ENCODE measurements at places on chromosomes 7 and 10.

DNA sequence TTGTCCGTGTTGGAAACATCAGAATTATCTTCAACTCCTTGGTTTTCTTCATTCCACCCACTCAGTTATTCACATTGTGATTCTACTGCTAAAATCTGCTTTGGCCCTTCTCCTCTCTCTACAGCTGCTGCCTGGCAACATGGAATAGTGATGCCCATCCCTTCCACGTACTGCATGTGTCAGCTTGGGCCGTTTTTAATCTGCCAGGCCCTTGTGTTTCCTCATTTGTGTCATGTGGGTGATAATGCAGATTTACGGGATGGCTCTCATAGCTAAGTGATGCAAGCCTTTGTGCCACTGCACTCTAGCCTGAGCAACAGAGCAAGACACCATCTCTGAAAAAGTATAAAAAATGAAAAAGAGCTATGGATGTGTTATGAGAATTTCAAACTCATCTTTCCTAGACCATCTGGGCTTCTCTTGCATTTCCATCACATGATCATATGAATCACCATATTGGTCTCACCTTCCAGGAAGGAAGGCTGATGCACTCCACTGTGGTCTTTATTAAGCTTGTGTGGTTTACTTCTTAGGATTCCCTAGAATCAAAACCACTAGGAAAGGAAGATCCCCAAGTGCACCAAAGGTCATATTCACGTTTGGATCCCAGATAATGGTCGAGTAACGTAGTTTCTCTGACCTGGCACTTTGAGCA is 20.6 kb upstream of the CELF2 start:
- DNase-seq: no peak

DNA sequence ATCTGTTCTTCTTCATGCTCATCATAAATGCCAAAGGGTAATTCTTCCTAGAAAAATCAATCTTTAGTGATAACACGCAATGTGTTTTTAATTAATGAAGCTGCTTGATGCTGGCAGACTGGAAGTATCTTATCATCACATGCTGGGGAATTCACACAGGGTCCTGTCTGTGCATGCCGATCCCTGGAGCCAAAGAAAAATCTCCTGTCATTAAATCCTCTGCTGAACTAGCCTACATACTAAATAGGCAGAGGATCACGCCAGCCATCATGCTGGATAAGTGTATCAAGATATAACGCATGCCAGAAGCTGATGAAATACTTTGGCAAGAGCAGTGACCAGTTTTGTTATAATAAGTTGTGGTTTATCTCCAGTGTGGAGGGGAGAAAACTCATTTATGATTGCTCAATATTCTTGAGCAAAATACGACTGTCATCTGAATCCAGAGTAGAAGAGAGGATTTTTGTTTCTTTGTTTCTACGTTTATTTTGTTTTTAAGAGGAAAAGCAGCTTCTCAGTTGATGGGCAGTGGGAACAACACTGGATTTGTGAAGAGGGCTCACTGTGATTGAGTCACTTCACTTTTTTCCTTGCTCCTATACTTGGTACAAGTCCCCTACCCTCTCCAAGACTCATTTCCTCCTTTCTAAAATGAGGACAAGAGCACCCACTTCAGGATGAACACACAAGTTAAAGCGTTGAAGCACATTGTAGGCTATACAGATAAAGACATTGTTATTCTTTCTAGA is 649.1 kb downstream of the TNS3 start:
- no peak for DNase-seq

GRCh38 chr7:25194036-25194435 is 34.2 kb downstream of the NPVF start:
- no peak for DNase-seq

DNA sequence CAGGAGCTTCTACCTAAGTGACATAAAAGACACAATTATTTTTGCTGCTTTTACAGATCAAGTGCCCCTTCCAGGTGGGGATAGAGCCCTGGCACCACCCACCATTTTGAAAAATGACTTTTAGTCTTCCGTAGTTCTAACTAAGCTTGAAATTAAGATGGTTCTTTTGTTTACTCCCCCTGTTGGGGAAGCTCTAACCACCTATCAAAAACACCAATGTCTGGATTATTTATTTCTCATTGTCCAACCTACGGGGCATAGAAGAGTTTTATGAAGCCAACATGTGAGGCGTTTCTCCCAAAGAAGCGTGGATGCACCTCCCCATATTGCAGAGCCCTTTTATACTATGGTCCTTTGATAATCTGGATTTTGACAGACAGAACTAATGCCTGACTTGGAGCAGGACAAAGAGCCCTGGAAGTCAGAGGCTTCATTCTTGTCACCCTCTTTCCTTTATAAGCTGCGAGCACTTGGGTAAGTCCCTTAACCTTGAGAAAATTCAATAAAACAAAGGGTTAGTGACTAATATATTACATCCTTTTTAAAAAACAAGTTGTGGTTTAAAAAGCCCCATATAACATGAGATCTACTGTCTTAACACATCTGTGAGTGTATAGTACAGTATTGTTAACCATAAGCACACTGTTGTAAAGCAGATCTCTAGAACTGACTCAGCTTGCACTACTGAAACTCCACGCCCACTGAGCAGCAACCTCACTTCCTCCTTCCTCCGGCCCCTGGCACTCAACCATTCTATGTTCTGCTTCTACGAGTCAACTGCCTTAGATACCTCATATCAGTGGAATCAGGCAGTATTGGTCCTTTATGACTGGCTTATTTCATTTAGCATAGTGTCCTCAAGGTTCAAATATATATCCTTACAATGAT is 67.5 kb downstream of the ATXN7L1 start:
- DNase-seq: peak; percentile 69

DNA sequence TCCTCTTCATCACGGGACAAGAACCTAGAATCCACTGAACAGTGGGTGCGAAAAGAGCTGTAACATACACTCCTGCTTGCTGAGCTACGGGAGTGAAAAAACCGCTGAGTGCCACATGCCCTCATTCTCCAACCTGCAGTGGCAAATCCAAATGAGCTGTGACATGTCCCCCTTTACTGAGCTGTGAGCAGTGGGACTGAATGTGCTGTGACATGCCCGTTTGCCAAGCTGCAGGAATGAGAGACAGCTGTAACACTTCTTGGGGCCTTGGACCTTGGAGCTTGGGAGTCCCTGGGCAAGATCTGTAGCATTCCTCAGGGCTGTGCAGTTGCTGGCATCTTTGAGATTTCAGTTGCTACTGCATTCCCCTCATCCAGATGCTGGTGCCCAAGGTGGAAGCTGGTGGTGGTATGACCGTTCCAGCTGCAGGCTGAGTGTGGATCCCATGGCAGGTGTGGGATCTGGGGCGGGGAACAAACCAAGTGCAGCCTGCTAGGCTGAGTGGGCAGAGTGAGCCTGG is 85.0 kb downstream of the TMEM106B start:
- DNase-seq: no peak

GRCh38 chr7:92425311-92425947 is 21.9 kb upstream of the GATAD1 start:
- no peak for DNase-seq

DNA sequence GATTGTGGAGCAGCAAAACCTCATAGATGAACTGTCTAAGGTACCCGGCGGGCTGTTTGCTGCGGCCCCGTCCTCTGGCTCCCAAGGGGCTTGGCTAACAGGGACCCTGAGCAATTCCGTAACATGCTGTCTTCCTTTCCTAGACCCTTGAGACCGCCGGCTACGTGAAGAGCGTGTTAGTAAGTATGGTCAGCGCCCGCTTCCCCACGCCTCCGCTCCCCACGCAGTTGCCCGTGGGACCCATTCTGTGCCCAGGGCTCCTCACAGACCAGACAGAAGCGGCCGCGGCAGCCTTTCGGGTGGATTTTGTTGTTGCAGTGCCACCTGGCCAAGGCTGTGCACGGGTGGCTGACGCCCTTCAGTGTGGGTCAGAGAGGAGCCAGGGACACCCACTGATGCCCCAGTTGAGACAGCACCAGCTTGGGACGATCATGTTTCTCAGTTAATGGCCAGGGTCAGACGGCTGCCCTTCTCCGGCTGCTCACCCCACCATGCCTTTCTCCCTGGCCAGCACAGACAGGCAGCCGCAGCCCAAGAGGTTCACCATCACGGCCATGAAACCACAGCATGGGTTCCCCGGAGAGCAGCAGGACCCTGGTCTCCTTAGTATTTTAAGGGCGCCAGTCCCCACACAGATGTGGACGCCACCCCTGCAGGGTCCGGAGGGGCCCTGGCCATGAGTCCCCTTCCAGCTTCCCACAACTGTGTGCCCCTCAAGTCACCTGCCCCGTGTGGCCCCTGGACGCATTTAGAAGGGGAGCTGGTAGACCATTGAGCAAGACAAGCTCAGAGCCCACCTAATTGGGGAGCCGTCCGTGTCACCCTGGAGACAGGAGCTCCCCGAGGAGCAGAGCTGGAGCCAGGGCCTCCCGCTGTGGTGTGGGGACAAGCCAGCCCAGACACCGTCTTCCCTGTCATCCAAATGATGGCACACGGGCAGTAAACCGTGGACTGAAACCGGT is 49.4 kb upstream of the DPYSL4 start:
- no peak for DNase-seq

- no peak for DNase-seq
Observed at GRCh38 chr7:30531286-30531685, 26.7 kb upstream of the GGCT start.

GRCh38 chr7:73912223-73912622 is 51.3 kb downstream of the TMEM270 start:
- no peak for DNase-seq

- DNase-seq: no peak
Observed at GRCh38 chr10:12165999-12166775, 29.5 kb downstream of the NUDT5 start.

DNA sequence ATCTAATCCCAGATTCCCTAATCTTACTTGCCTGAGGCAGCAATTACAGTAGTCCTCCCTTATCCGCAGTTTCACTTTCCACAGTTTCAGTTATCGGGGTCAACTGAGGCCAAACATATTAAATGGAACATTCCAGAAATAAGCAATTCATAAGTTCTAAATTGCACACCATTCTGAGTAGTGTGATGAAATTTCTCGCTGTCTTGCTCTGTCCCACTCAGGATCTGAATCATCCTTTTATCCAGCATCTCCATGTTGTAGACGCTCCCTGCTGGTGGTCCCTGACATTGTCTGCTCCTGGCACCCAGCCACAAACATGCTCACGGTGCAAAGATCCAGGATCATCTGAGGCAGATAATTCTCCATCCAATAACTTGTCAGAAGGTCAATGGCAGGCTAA is 128.7 kb upstream of the CXCL12 start:
- DNase-seq: no peak

GRCh38 chr7:7479275-7479805 is 56.3 kb downstream of the COL28A1 start:
- no peak for DNase-seq

GRCh38 chr7:138510003-138510402 is 49.9 kb downstream of the TRIM24 start:
- no peak for DNase-seq

- DNase-seq: no peak
Observed at GRCh38 chr7:93923942-93924341, 2.4 kb downstream of the GNG11 start.

DNA sequence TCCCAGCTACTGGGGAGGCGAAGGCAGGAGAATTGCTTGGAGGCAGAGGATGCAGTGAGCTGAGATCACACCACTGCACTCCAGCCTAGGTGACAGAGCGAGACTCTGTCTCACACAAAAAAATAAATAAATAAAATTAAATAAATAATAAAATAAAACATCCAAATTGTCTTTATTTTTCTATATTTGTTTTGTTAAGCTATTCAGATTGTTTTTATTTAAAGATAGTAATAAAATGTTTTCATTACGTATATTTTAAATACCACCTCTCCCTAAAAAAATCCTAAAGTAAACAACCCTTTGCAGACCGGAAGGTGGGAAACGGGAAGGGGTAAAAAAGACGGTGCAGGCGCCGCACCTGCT is 70.7 kb upstream of the TNRC18 start:
- no peak for DNase-seq

- no peak for DNase-seq
Observed at GRCh38 chr7:96241855-96242254, 80.0 kb downstream of the SLC25A13 start.

- DNase-seq: no peak
Observed at GRCh38 chr10:117942226-117942625, 104.5 kb downstream of the RAB11FIP2 start.

DNA sequence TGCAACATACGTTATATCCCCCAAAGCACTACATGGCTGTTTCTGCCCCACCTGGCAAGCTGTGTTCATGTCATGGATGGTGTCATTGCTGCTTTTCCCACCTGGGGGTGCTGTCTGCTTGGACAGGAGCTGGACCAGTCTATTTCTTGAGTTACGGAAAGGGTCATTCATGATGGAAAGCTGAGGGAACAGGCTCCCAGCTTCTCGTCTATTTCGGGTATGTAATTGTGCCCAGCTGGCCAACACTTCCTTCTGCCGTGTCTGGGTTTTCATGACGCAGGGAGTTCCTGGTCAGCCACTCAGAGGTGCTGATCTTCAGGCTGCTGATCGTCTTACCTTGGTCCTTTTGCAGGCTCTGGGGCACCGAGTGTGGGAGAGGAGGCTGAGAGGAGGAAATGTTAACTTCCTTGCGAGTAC is 8.6 kb downstream of the BTBD16 start:
- peak; percentile 6 for DNase-seq

- DNase-seq: no peak
Observed at GRCh38 chr7:138903859-138904435, 77.2 kb downstream of the KIAA1549 start.

- DNase-seq: no peak
Observed at GRCh38 chr7:12738665-12739064, 51.2 kb downstream of the ARL4A start.

DNA sequence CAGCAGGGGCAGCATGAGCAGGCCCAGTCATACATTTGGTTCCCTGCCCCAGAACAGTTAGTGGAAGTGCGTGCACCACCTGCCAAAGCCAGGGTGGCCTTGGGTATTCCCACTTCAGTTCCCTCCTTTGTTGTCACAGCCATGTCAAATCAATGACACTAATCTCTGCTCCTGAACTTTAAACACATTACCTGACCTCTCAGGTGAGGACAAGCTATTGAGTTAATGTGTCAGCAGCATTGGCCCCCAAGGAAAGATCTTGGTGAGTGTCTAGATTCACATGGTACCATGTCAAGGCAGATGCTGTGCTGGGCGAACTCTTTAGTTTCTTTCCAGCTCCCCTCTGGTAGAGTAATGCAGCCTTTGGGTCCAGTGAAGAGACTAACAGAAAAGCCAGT is 2.1 kb downstream of the CYP3A5 start:
- DNase-seq: no peak

GRCh38 chr7:111560773-111561653 is 1.3 kb downstream of the IMMP2L start:
- no peak for DNase-seq

- DNase-seq: no peak
Observed at GRCh38 chr10:26455567-26456315, 17.6 kb downstream of the APBB1IP start.
